ENCODE measurements at places on chromosomes 3 and 15.

DNA sequence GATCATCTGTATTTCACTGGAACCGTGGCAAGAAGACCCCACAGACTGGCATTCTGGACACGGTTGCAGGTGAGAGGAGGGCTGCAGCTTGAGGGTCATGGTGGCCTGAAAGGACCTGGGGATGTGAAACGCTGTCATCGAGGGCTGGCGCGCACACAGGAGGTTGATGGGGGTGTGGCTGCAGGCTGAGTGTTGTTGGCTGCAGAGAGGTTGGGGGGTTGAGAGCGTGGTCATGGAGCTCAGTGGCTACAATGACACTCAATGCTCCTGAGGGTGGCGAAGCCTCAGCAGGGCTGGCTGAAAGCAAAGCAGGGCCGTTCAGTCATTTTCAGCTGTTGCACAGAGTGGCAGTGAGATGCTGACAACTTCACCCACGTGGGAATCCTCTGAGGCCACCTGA lies 21.0 kb downstream of the CPN2 start:
- DNase-seq: no peak

GRCh38 chr15:95025924-95026728 lies 794.8 kb downstream of the MCTP2 start:
- no peak for DNase-seq

DNA sequence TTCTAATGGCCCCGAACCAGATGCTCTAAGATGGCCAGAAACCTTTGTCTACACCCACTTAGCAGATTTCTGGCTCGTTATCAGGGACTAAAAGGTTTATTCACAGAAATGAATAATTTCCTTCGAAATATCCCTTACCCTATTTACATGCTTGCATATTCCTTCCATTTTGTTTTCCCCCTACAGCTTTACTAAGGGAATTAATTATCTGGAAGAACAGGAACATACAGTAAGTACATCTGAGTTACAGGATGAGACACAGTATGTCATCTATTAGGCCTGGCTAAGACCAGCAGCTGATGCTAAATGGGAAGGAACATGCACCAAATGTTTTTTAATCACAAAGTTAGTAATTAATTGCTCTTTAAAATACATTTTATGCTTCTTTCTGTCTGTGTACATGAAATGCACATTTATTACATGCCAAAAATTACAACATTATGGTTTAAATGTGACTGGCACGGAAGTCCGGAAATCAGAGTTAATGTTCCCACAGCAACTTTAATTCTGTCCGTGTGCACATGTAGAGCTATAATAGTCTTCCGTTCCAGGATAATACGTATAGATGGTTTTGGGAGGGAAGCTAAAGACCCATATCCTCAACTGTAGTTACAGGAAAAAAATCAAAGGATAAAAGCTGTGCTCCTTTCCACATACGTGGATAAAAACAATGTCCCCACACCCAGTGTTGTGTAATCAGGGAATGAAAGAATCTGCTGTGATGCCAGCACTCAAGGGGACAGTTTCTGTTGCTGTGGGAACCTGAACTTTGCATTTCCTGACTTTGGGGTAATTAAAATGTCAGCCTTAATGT lies 82.0 kb downstream of the TIGIT start:
- no peak for DNase-seq

DNA sequence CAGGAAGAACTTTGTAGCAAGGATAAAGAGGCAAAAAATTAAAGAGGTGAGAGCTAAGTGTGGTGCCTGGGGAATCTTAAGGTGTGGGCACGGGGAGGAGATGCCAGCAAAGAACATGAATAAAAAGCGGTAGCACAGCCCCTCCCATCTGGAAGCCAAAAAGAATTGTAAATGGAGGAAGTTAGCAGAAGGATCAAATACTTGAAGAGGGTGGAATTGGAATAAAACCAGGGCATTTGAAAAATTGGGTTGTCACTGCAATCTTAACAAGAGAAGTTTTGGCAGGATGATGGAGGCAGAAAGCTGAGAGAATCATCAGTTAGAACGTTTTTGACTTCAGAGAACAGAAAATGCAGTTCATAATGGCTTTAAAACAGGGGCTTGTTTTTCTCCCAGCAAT lies 2.4 kb downstream of the CCR2 start:
- no peak for DNase-seq

DNA sequence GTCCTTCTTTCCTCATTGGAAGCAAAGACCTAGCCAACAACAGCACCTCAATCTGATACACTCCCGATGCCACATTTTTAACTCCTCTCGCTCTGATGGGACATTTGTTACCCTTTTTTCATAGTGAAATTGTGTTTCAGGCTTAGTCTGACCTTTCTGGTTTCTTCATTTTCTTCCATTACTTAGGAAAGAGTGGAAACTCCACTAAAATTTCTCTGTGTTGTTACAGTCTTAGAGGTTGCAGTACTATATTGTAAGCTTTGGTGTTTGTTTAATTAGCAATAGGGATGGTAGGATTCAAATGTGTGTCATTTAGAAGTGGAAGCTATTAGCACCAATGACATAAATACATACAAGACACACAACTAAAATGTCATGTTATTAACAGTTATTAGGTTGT lies 29.6 kb upstream of the CRTC3 start:
- DNase-seq: no peak

- DNase-seq: no peak
These were observed 5.5 kb upstream of the BUB1B start for GRCh38 chr15:40155270-40155910.

GRCh38 chr15:58593870-58594269 lies 155.6 kb downstream of the ADAM10 start:
- DNase-seq: no peak

- no peak for DNase-seq
These were observed 2.9 kb upstream of the TM4SF19 start for GRCh38 chr3:196341137-196341536.

DNA sequence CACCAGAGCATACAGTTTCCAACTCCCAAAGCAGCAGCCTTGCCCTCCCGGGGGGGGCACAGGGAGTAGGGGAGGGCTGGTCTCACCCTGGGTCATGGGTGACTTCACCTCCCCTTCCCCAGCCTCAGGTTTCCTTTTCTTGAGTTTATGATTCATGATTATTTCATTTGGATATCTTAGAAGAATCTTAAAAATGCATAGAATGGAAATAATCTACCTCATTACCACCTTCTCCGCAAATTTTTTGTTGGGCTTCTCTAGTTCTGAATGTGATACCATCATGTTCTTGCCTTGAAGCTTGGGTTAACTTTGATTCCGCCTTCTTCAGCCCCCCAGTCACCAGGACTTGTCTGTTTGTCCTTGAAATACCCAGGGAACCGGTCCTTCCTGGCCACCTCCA lies 148.8 kb upstream of the ROPN1 start:
- DNase-seq: no peak

- no peak for DNase-seq
These were observed 67.6 kb upstream of the HACD2 start for GRCh38 chr3:123652342-123652984.

DNA sequence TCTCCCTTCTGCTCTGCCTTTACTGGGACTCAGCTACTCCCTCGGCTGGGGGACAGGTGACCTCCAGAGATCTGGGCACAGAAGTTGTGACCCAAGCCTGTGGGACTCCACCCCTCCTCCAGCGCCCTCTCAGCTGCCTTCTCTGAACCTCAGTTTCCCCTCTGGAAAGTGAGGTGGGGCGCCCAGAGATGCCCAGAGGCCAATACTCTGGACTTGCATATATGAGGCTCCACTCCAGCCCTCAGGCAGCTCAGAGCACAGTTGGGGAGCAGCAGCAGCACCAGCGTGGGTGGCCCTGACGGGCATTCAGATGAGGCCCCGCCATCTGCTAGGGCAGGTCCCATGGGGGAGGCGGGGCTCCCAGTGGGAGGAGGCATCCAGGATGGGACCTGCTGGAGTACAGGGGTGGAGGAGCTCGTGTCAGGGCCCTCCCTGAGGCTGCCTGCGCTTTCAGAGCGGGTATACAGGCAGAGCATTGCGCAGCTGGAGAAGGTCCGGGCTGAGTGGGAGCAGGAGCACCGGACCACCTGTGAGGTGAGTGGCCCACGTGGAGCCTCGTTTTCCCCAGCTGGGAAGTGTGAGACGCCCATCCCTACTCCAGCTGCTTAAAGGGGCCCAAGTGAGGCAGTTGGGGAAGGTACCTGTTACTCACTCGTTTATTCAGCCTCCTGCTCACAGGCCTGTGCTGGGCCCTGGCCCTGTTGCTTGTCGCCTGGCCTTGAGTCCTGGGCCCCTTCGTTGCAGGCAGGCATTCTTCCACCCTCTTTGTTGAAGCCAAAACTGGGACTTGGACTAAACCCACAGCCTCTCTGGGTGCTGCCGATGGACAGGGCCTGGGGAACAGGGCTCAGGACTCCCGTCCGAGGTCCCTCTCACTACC lies 35.4 kb downstream of the PSTPIP1 start:
- DNase-seq: no peak

DNA sequence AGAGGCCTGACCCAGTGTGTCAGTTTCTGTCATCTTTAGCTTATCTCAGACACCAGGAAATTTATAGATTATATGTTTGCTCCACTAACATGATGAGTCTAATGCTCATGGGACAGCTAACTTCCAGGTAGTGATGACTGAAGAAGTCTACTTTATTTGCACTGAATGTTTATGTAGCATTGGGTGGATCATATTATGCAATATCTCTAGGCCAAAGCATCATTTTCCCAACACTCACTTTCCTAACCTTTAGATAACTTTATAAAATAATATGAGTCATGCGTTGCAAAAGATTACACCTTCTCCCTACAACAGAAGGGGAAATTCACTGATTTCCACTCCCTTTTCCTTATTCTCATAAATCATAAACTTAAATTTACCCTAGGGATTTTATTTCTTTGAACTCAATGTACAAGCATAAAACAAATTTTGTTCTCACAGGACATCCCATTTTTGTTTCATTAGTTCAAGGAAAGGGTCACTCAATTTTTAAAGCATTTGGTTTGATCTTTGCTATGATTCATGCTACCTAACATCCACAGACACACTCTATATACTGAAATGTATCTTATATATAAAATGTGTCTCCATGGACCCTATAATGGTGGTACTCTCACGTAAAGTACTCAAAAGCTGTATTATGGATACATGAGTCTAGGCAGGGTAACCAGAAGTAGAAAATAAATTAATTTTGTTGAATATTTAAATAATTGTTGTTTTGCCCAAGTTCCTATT lies 225.2 kb downstream of the WDR72 start:
- no peak for DNase-seq
